Activated CD4-positive, alpha-beta T cell treated with anti-CD3 and anti-CD28 coated beads for 36 hours (primary cell): ENCODE measurements at places on chromosomes 1 and 21. TPM values are rescaled to one million over a fixed set of nuclear protein-coding genes. Genes with fewer than 3 reads are reported as not detected.

The KRTAP7-1 gene
- not detected for total RNA-seq

The ARHGAP29 gene
- 0.21 TPM for total RNA-seq

The TMEM82 gene
- total RNA-seq = not detected

The TNFRSF8 gene
- 15.7 TPM for total RNA-seq

The CHRM3 gene
- total RNA-seq = 0.11 TPM

The AZIN2 gene
- total RNA-seq = 0.98 TPM

The E2F2 gene
- total RNA-seq = 25.0 TPM

The PRAMEF20 gene
- not detected for total RNA-seq

The GIPC2 gene
- 0.09 TPM for total RNA-seq

The PEAR1 gene
- total RNA-seq = not detected

The SYT6 gene
- total RNA-seq = not detected

The MYOG gene
- total RNA-seq = not detected

The OR6N1 gene
- not detected for total RNA-seq

The GPR61 gene
- 0.34 TPM for total RNA-seq

The SYNC gene
- total RNA-seq = not detected

The HSPB7 gene
- not detected for total RNA-seq

The PIAS3 gene
- total RNA-seq = 20.0 TPM
